ENCODE measurements at places on chromosomes 3 and 15.

GRCh38 chr3:81468391-81468790, 293.1 kb downstream of the GBE1 start:
- no peak for DNase-seq

DNA sequence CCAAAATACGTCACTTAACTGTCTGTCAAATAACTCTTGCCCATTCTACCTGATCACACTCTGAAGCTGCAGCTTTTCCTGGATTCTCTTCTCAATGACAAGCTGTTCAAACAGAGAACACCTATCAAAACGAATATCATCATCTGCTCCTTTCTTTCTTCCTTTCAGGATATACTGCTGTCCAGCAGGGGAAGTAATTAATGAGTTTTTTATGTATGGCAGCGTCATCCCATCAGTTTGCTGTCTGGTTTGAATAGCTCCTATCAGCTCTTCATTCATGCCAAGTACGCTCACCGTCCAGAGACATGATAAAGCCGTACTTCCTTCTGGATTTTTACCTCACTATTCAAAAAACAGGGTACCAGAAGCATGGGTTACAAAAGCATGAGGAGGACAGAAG, at the start of gene CHRM5:
CHRM5 (plus strand) TSS at position 274 of the 400 bp plus-strand sequence. CDS start 94,221 bp downstream, outside the sequence.
- no peak for DNase-seq

GRCh38 chr3:50262778-50263177, 6.2 kb upstream of the SEMA3B start:
- no peak for DNase-seq

DNA sequence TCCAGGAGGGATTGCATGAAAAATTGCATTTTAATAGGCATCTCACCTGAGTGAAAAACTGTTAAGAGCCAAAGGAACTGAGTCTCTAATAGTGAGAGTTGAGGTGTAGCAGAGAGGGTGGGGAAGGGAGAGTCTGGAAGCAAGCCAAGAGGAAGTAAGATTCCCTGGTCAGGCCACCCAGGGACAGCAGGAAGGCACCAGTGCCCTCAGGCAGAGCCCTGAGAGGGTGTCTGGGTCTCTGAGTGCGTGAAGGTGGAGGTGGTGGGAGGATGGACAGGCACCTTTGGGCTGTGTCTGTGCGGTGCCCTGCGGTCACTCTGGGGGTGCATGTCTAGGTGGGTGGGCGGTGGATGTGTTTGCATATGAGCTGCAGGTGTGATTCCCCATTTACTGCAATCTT, 300.4 kb upstream of the ROPN1 start:
- DNase-seq: no peak

All from posterior vena cava (tissue), 2 donors.